ENCODE measurements at places on chromosomes 12 and 14. TPM values are rescaled to one million over a fixed set of nuclear protein-coding genes. Genes with fewer than 3 reads are reported as not detected.

GRCh38 chr12:114355389-114356088 lies 50.4 kb downstream of the TBX5 start:
- no peak for DNase-seq

DNA sequence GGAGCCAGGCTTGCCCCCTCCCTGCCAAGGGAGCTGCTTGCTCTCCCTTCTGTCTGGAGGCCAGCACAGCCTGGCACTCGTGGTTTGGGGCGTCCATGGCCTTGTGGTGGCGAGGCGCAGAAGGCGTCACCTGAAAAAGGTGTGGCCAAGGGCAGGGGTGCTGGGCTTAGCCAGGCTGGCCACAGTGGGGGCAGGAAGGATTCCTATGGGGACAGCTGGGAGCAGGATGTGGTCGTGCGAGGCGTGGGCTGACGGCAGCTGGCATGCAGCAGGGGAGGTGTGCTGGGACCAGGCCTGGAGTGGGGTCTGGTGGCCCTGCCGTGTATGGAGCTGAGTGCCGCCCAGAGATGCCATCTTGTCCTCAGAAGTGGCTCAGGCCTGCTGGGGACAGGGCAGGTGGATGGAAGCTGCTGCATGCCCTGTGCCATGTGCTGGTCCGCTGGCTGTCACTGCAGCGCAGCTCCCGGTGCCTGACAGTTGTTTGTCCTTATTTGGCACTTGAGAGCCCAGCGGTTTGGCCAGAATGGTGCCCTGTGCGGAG lies 30.0 kb downstream of the SH2B3 start:
- DNase-seq: no peak

DNA sequence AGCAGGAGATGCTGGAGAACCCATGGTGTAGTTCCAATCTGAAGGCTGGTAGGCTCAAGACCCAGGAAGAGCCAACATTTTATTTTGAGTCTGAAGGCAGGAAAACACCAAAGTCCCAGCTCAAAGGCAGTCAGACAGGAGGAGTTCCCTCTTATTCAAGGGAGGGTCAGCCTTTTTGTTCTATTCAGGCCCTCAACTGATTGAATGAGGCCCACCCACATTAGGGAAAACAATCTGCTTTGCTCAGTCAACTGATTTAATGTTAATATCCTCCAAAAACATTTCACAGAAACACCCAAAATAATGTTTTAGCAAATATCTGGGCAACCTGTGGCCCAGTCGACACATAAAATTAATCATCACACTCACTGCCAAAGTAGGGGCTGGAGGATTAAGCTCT lies 130.8 kb downstream of the LMNTD1 start:
- no peak for DNase-seq

DNA sequence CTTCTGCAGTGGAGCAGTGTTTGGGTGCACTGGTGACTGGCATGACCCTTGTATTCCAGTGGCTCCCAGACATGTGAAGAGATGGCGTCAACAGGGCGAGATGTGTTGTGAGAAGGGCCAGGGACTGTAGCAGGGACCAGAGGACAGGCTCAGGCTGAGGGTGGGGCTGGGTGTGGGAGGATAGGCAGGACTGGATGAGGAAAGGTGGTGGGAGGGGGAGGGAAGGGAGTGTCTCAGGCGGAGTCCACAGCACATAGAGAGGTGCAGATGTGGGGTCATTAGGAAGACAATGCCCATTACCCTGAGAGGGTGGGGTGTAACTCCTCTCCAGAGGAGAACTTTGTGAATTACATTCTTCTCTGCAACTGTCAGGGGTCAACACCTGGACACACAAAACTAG lies 78.5 kb downstream of the DICER1 start:
- no peak for DNase-seq

DNA sequence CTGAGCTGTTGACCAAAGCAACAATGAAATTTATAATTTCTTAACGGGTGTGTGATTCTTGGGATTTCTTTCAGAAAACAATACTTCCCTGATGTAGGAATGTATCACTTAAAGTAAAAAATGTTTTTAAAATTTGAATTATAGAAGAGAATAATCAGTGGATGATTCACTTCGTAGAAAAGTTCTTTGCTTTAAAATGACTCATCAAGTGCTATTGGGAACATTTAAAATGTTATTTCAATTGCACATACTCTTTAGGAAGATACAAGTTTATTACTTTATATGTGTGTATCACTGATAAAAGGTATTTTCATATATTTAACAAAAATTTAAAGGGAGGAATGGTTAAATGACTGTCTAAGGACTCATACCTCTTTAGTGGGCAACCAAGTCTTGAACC lies 155.3 kb downstream of the PDE3A start:
- DNase-seq: no peak

GRCh38 chr12:100868487-100868886 lies 73.9 kb downstream of the ANO4 start:
- no peak for DNase-seq

Gene NINJ2
- total RNA-seq: 6.7 TPM

Gene AP5M1
- total RNA-seq: 47.9 TPM

GRCh38 chr12:77435446-77436091 lies 370.2 kb upstream of the E2F7 start:
- DNase-seq: no peak

DNA sequence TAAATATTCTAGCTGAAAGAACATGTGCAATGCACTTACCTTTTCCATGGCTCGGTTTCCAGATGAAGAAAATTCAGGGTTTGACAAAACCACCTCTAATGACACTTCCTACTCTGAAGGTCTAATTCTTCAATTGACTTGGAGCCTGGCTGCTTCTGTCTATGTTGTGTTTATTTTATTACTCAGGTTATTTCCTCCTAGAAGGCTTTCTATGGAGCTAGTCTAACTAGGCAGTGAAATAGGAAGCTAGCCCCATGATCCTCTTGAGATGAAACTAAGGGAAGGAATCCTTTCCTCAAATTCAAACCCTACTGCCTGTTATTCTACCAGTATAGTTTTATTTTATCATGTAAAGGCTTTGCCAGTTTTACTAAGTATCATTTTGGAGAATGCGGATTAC lies 20.9 kb upstream of the IFNG-AS1 start:
- DNase-seq: no peak

DNA sequence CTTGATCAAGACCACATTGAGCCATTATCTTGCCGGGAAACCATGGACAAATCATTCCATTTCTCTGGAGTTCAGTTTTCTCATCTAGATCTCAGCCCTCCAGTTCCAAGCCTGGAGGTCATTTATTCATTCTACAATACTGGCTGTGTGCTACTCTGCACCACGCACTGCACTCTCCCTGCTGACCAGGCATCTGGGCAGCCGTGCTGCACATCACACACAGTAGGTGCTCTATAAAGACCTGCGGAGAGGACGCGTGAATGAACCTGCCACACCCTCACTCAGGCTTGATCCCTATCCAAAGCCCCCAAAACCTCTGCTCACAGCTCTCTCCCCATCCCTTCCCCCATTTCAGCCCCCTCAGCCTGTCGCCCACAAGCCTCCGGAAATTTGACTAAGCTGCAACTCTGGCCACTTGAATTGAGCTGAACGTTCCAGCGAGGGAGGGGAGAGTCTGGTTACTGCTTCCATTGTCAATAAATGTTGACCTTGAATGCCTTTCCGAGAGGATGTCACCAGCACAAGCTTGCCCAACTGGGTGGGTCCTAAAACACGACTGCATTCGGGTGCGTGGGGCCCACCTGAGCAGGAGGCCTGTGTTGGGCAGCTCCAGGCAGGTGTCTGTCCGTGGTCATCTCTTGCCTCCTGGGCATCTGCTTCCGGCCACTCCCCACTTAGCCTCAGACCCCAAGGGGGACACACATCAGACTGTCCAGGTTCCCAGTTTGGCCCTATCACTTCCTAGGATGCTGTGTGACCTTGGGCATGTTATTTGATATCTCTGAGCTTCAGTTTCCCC lies 17.8 kb downstream of the FAIM2 start:
- no peak for DNase-seq

GRCh38 chr12:2884810-2885209 lies 5.9 kb upstream of the TULP3 start:
- no peak for DNase-seq

Gene DDX55
- total RNA-seq: 35.9 TPM

DNA sequence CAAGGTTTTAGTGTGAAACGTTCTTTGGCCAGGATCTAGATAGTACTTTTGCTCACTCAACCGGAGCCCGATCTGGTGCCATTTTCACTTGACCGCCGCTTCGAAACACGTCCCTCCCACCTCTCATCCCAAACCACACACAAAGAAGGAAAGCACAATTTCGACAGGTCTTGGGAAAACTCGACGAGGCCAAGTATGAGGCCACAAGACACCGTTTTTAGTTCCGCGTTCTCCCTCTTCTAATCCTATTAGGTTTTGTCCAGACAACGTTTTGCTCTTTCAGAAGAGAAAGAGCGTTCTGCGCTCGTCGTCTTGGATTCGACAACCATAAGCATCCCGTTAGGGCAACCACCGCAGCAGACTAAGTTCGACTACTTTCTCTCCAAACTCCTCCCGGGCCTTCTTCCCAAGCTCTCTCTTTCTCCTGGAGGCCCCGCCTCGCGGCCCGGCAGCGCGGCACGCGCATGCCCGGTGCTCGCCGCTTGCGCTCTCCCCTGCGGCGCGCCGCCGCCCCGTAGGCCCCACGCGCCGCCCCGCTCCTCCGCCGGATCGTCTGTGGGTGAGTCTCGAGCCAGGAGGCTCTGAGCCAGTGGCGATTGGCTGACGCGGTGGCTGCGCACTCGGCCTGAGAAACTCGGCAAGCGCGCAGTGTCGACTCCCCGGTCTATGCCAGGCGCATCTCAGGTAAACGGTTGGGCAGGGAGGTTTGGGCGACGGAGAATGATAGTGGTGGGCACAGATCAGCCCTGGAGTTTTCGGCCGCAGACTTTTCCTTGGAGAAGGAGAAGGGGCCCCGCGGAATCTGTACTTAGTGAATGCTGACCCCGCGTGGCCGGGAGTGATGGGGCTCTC lies at the start of gene MIPOL1:
MIPOL1 (plus strand) TSS at position 517 of the 852 bp plus-strand sequence. CDS start 49,952 bp downstream, outside the sequence.
- DNase-seq: peak; percentile 7

GRCh38 chr14:95307402-95308041 lies 12.2 kb downstream of the CLMN start:
- no peak for DNase-seq

DNA sequence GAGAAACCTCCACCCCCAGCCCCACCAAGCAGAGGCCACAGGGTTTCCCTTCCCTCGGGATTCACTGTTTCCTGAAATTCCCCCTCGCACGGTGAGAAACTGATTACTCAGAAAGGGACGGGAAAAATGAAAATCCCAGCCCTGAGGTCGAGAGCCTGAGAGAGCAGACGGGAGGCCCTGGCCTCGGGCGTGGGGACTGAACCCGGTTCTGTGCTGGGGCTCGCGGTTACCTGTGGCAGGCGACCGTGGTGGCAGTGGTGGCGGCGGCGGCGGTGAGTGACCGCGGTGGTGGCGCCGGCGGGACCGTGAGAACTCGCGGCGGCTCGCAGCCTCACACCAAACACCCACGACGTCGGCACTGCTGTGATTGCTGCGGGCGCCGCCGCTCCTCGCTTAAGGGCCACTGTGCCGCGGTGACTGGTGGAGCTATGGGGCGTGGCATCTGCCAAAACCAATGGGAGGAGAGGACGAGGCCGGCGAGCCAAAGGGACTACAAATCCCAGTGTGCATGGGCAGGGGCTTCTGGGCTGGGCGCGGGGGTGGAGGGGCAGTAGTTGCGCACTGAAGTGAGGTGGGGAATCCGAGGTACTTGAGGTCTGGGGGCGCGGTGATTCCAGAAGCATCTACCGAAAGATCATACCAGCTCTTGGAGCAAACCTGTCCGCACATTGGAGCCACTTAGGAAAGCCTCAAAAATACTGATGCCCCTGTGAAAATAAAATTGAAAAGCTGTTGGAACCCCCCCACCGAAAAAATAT lies at the start of gene LGMN:
LGMN (minus strand) TSS at position 369 of the 758 bp plus-strand sequence. CDS start 15,841 bp downstream, outside the sequence.
- peak; percentile 81 for DNase-seq

DNA sequence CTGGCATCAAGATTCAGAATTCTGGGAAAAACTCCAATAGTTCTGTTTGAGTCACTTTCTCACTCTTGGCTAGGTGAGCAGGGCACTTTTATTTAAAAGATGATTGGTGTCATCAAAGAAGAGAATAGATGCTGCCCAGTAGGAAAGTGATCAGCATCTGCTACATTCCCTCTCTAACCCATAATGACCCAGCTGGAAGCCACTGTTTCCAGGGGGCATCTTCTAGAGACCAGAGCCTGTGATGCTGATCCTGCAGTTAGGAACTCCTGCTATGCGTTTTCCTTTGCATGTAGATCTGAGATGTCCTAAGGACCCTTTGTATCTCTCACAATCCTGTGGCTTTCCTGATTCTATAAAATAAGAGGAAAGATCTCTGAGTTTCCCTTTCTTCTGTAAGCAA lies 79.9 kb upstream of the TMTC1 start:
- no peak for DNase-seq

GRCh38 chr12:10726945-10727344 lies 3.8 kb upstream of the YBX3 start:
- DNase-seq: no peak

DNA sequence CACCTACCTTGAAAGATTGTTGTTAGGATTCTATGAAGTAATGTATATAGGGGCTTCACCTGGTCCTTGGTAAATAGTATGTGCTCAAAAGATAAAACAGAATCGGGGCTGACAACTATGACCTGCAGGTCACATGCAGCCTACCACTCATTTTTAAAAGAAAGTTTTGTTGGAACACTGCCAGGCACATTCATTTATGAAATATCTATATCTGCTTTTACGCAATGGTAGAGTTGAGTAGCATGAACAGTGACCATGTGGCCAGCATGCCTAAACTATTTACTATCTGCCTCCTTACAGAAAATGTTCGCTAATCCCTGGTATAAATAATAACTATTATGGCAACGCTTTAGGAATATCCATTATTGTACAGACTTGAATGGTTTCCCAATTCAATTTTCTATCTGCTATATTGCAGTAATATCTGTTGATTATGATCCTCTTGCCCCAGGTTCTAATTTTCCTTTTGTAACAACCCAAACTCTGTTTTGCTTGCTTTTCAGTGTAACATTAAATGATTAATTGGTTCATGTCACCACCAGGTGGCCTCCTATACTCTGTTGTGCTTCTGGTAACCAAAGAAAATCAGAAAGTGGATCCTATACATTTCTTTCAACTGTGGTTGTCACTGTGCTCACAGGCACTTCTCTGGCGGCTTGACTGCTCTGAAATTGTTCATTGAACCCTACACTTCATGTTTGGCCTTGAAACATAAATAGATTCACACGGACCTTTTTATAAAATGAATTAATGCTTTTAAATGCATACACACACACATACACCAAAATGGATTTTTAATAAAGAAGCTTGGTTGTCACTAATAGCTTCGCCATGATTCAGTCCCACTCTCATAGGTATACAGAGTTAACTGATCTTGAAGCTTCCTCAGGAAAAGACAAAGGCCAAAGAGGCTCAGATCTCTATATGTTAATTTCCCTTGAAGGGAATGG lies 227.7 kb upstream of the NPAS3 start:
- peak; percentile 25 for DNase-seq

DNA sequence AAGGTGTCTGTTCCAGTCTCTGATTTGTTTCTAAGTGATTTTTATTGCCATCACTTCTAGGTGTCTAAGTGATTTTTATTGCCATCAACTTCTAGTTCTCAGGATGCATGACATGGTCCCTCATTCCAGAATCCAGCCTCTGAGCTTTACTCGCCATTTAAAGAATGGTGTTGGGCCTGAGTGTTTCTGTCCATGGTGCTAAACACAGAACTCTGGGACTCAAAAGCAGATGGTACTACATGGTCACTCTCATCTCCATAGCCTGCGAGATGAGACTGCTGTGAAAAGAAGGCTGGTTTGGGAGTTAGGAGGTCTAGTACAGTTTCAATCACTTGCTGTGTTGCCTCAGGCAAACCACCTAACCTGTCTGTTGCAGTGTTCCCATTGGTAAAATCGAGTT lies 276.6 kb downstream of the NRXN3 start:
- no peak for DNase-seq

Gene KRT75
- not detected for total RNA-seq

Gene AGAP2
- 73.3 TPM for total RNA-seq

Data from activated CD4-positive, alpha-beta T cell treated with anti-CD3 and anti-CD28 coated beads, Interleukin-2, amount 10 ng/mL, durations not matched to agents 7 days and 5 days (primary cell).